ENCODE measurements at places on chromosomes 16 and 17. TPM values are rescaled to one million over a fixed set of nuclear protein-coding genes. Genes with fewer than 3 reads are reported as not detected.

SRL gene
- 0.11 TPM for total RNA-seq

NUP85 gene
- total RNA-seq: 25.9 TPM

SSTR5 gene
- total RNA-seq: not detected

CD300C gene
- not detected for total RNA-seq

SLC6A2 gene
- total RNA-seq: not detected

CNTNAP4 gene
- total RNA-seq: not detected

UBFD1 gene
- 107 TPM for total RNA-seq

ABAT gene
- total RNA-seq: 1.2 TPM

KDM6B gene
- total RNA-seq: 7.5 TPM

CRHR1 gene
- total RNA-seq: not detected

All from uterine smooth muscle cell (primary cell).